ENCODE measurements at places on chromosomes 1 and 21. TPM values are rescaled to one million over a fixed set of nuclear protein-coding genes. Genes with fewer than 3 reads are reported as not detected.

The TRPM2 gene
- 15.6 TPM for total RNA-seq

GRCh38 chr1:60149251-60149650 is 75.7 kb upstream of the C1orf87 start:
- no peaks in the 10 kb centered on the region for H3K36me3 ChIP-seq
- no peaks in the 10 kb centered on the region for H3K27me3 ChIP-seq
- H3K27ac ChIP-seq = no peak overlapping the region
- H3K4me1 ChIP-seq = no peaks in the 10 kb centered on the region
- H3K4me3 ChIP-seq = no peak overlapping the region

DNA sequence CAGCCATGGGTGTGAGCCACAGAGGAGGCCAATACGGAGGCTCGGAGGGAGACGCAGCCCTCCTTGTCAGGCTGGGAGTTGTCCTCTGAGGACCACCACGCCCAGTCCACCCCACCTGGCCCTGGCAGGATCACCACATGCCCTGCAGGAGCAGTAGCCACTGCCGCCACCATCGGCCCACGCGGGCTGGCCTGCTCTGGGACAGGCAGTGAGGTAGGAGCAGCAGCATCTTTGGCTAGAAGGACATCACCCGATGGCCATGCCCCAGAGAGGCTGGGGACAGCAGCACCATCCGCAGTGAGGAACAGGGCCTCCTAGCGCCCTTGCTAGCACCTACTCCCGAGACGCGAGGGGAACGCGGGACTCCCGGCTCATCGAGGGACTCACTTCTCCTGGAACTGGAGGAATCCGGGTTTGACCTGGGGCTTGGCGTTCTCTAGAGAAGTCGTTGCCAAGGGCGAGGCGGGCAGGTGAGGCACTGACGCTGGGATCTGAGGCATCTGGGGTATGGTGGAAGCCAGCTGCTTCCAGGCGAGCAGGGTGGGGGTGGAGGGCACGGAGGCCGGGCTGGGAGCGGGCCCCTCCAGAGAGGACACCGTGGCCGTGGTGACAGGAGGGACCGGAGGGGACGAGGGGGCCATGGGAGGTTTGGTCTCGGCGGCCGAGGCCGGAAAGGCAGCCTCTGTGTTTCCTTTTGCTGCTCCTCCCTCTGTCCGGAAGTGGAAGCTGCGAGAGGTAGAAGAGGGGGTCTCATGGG is 148.9 kb downstream of the CASZ1 start:
- H3K4me3 ChIP-seq = no peak overlapping the region
- H3K36me3 ChIP-seq = peaks cover 57% of the 10 kb centered on the region

The CALML6 gene
- not detected for total RNA-seq

DNA sequence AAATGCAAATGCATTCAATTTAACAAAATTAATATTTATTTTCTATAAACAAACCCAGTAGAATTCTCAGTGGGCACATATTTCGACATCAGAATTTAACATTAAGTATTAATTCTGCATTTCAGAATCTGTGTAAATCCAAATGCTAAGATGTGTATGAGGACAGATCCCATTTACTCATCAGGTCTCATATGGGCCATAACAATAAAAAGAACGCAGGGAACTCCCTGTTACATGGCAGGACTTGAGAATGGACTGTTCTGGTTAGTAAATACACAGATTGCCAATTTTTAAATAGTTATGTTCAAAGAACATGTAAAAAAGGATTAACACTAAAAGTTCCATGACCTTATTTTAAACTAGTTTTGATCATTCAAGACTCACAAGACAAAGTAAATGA is 104.0 kb downstream of the SLC30A10 start:
- no peaks in the 10 kb centered on the region for H3K36me3 ChIP-seq
- DNase-seq = no peak

GRCh38 chr1:221366495-221367110 is 375.3 kb downstream of the DUSP10 start:
- no peaks in the 10 kb centered on the region for H3K36me3 ChIP-seq
- H3K27ac ChIP-seq = no peak overlapping the region
- no peak overlapping the region for H3K4me3 ChIP-seq
- H3K4me1 ChIP-seq = no peaks in the 10 kb centered on the region
- DNase-seq = no peak

- H3K27ac ChIP-seq = peak overlapping the region; percentile 35
- peaks cover 10% of the 10 kb centered on the region for H3K4me1 ChIP-seq
- H3K27me3 ChIP-seq = no peaks in the 10 kb centered on the region
- no peaks in the 10 kb centered on the region for H3K36me3 ChIP-seq
- no peak for DNase-seq
These were observed 123.8 kb upstream of the CTTNBP2NL start for GRCh38 chr1:112272101-112272772.

DNA sequence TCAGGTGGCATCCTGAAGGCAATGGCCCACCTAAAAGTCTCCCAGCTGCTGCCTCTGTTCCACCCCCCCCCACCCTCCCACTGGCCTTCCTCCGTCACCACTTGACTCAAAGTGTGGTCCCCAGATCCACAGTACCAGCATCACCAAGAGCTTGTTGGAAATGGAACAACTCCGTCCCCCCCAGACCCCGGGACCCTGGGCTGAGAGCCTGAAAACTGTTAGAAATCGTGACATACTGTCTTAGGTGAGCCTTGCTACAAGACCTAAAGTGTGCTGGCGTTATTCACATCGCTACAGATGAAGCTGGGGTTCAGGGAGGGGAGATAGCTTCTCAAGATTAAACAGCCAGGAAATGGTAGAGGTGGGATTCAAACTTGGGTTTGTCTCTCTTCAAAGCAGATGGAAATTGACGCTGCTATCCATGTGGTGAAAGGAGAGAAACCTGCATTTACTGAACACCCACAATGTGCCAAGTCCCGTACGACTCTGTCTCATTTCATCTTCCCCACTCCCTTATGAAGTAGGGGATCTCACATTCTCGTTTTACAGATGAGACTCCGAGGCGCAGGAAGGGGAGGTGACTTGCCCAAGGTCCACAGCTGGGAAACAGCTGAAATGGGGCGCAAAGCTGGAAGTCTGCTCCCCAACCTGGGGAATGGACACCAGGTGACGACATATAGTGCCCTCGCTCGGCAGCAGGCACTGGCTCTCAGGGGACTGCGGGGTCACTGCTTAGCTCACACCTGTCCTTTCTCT is 52.8 kb upstream of the IFFO2 start:
- no peak overlapping the region for H3K4me3 ChIP-seq
- peaks cover 16% of the 10 kb centered on the region for H3K4me1 ChIP-seq
- DNase-seq = no peak
- no peaks in the 10 kb centered on the region for H3K36me3 ChIP-seq
- no peaks in the 10 kb centered on the region for H3K27me3 ChIP-seq
- H3K27ac ChIP-seq = no peak overlapping the region

DNA sequence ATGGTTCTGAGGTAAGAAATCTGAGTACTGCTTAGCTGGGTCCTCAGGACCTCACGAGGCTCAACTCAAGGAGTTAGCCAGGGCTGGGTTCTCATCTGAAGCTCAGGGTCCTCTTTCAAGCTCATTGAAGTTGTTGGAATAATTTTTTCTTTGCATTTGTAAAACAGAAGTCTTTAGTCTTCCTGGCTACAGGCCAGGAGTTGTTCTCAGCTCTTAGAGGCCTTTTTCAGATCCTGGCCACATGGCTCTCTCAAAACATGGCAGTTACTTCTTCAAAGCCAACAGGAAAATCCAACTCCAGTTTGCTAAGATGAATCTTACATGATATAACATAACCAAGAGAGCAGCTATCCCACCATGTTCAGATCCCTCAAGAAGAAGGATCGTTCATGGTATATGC is 92.3 kb upstream of the CHODL start:
- no peak overlapping the region for H3K4me3 ChIP-seq
- no peaks in the 10 kb centered on the region for H3K27me3 ChIP-seq
- no peaks in the 10 kb centered on the region for H3K36me3 ChIP-seq
- peaks cover 20% of the 10 kb centered on the region for H3K4me1 ChIP-seq

DNA sequence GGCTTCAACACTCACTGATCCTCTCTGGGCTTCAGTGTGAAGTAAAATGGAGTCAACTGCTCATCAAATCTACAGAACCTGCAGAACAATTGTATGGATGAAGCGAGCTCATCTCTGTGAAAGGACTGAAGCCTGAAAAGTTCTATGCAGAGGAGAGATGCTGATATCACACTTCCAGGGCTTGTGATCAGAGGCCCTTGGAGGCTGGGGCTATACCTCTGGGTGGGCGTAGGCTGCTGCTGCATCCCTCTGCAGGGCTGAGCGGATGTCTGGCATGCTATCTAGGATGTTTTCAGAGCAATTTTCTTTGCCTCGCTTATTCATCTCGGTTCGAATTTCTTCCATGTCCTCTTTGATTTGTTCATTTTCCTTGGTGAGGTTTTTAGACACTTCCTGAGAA is 17.6 kb downstream of the OLFML2B start:
- peaks cover 4% of the 10 kb centered on the region for H3K27me3 ChIP-seq
- no peaks in the 10 kb centered on the region for H3K4me1 ChIP-seq
- no peak overlapping the region for H3K4me3 ChIP-seq
- no peaks in the 10 kb centered on the region for H3K36me3 ChIP-seq
- no peak overlapping the region for H3K27ac ChIP-seq
- no peak for DNase-seq

- H3K27me3 ChIP-seq = no peaks in the 10 kb centered on the region
- no peak overlapping the region for H3K27ac ChIP-seq
- no peaks in the 10 kb centered on the region for H3K4me1 ChIP-seq
- no peaks in the 10 kb centered on the region for H3K36me3 ChIP-seq
These were observed 17.8 kb upstream of the PPP2R5A start for GRCh38 chr1:212267460-212267859.

- DNase-seq = no peak
- H3K4me1 ChIP-seq = peaks cover 80% of the 10 kb centered on the region
- H3K4me3 ChIP-seq = peak overlapping the region; percentile 96
- H3K27me3 ChIP-seq = no peaks in the 10 kb centered on the region
These were observed 833 bp upstream of the DIP2A start for GRCh38 chr21:46457801-46458314.

The SH2D1B gene
- 4.9 TPM for total RNA-seq

- no peak overlapping the region for H3K27ac ChIP-seq
- H3K36me3 ChIP-seq = no peaks in the 10 kb centered on the region
- no peak for DNase-seq
- no peak overlapping the region for H3K4me3 ChIP-seq
- H3K4me1 ChIP-seq = no peaks in the 10 kb centered on the region
- peaks cover 53% of the 10 kb centered on the region for H3K27me3 ChIP-seq
These were observed 152.9 kb downstream of the NPHP4 start for GRCh38 chr1:5839161-5839880.

DNA sequence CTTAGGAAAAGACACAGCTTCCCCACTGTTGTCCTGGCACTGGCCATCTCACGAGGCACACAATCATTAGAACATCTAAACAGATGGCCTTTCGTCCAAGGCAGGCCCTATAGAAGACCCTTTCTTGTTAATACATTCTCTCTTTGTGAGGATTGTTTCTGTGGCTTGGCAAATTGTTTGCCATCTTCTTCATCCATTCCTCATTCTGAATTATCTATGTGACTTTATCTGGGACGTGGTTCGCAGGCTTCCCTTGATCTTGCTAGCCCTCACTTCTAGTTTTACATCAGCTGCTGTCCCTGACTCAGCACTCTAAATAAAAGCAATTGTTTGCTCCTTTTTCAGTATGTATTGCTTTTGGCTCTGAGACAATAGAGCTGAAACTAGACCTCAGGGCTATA is 101.1 kb upstream of the ZC3H11B start:
- H3K27ac ChIP-seq = no peak overlapping the region
- no peak for DNase-seq

DNA sequence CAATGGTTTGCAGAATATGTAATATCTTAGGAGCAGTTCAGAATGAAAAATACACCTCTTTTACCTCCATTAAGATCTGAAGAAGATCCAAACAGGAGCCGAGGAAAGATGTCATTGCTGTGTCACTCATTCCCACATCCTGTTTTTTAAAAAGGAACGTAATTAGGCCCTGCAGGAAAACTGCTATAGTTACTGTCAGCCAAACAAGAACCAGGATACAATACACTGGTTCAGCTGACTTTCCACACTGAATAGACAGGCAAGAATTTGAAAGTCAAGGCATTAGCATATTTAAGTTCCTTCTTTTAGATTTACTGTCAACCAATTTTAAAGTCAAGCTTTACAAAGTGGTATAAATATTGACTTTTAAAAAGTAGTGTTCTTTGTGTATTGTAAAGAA is 63.8 kb downstream of the IARS2 start:
- no peaks in the 10 kb centered on the region for H3K4me1 ChIP-seq
- H3K4me3 ChIP-seq = no peak overlapping the region
- no peak overlapping the region for H3K27ac ChIP-seq
- no peak for DNase-seq
- no peaks in the 10 kb centered on the region for H3K27me3 ChIP-seq

DNA sequence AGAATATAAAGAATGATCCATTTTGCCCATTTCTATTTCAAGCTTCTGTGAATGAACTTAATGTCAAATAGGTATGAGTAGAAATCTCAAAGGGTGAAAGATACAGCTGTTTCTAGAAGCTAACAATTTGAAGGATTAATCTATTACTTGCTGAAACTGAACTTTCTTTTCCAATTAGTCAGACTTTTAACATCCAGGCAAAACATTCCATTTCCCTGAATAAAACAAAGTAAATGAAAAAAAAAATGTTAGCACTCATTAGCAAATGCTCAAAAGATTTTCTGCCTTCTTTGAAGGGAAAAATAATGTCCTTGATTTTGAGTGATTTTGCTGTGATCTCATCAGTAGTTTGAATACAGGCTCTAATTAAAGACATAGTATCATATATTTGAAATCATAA is 447.6 kb upstream of the PRMT6 start:
- no peaks in the 10 kb centered on the region for H3K4me1 ChIP-seq
- no peaks in the 10 kb centered on the region for H3K36me3 ChIP-seq
- H3K4me3 ChIP-seq = no peak overlapping the region
- H3K27me3 ChIP-seq = no peaks in the 10 kb centered on the region
- no peak overlapping the region for H3K27ac ChIP-seq

DNA sequence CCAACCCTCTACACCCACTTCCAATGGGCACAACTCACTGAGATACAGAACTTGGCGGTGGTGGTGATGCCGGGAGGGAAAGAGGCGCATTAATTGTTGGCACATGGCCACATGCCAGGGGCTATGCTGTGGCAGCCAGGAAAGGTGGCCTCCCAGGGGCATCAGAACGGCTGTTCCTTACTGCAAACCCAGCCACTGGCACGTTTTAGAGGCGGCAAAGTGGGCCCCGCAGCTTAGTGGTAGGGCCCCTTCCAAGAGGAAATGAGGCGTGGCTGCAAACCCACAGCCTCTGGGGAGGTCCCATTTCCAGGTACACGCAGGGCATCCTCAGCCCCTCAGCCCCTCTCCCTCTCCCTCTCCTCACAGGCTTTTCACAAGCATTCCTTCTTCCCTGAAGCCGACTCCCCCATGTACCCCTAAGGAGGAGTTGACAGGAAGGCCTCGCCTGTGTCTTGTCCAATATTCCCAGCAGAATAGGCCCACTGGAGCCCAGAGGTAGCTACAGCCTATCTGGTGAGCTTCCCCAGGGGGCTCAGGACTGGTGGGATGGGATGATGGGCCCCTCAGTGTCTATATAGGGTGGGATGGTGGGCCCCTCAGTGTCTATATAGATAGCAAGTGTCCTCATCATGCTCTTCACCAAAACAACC is 166.2 kb downstream of the CLIC6 start:
- H3K4me3 ChIP-seq = no peak overlapping the region
- peaks cover 74% of the 10 kb centered on the region for H3K4me1 ChIP-seq
- H3K36me3 ChIP-seq = peaks cover 84% of the 10 kb centered on the region
- no peaks in the 10 kb centered on the region for H3K27me3 ChIP-seq

The VANGL2 gene
- 2.2 TPM for total RNA-seq

The FASLG gene
- 3.9 TPM for total RNA-seq

The CLCA1 gene
- total RNA-seq = not detected
